ENCODE measurements at places on chromosomes 11 and 22. TPM values are rescaled to one million over a fixed set of nuclear protein-coding genes. Genes with fewer than 3 reads are reported as not detected.

DNA sequence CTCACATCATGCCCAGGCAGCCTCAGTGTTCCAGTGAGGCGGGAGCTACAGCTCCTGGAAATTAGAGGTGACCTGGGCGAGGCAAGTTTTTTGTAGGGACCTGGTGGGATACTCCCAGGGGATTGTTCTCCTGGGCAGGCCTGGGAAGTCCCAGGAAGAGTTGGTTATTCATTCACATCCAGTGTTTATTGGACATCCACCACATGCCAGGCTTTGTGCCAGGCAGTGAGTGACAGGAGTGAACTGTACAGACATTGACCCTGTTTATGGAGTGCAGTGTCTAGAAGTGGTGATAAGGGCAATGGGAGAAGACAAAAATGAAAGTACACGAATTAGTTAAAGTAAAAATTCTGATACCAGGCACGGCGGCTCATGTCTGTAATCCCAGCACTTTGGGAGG lies 29.4 kb downstream of the YWHAH start:
- H3K27me3 ChIP-seq: no peaks in the 10 kb centered on the region
- H3K36me3 ChIP-seq: no peaks in the 10 kb centered on the region
- no peak overlapping the region for H3K4me3 ChIP-seq
- no peak overlapping the region for H3K27ac ChIP-seq

DNA sequence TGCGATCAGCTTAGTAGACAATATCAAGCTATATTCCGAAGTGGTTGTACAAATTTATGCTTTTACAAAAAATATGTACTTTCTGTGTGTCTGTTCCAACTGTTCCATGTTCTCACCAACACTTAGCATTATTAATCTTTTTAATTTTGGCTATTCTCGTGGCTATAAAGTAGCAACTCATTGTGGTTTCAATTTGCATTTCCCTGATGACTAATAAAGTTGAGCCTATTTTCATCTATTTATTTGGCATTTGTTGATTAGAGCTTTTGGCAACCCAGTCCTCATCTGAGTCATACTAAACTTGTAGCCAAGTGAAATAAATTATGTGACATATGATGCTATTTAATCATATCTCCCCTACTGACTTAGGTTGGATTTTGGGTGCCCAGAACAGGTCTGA lies 115.9 kb downstream of the FBXO7 start:
- H3K4me1 ChIP-seq: no peaks in the 10 kb centered on the region
- H3K36me3 ChIP-seq: no peaks in the 10 kb centered on the region
- no peak overlapping the region for H3K27ac ChIP-seq
- H3K27me3 ChIP-seq: peaks cover 7% of the 10 kb centered on the region
- no peak overlapping the region for H3K4me3 ChIP-seq

DNA sequence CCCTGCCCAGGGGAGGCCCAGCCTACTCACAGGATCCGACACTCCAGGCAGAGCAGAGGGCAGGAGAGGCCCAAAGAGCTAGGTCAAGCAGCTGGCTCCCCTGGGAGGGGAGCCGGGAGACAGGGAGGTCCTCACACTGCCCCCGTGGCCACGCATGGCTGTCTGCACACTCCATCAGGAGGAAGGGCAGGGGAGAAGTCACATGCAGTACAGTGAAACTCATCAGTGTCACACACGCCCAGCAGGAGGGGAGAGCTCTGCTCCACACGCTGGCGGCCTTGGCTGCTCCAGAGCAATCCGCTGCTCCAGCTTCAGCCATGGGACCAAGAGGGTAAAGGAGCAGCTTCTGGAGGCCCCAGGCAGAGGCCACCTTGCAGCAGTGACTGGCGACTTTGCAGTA lies 14.3 kb downstream of the TCIRG1 start:
- H3K27me3 ChIP-seq: no peaks in the 10 kb centered on the region
- peaks cover 1% of the 10 kb centered on the region for H3K36me3 ChIP-seq
- H3K4me3 ChIP-seq: no peak overlapping the region
- DNase-seq: no peak
- peaks cover 4% of the 10 kb centered on the region for H3K4me1 ChIP-seq

The C11orf65 gene
- 1.5 TPM for total RNA-seq

GRCh38 chr22:46993633-46994032 lies 231.2 kb downstream of the TBC1D22A start:
- DNase-seq: no peak
- H3K4me1 ChIP-seq: no peaks in the 10 kb centered on the region
- no peak overlapping the region for H3K27ac ChIP-seq

DNA sequence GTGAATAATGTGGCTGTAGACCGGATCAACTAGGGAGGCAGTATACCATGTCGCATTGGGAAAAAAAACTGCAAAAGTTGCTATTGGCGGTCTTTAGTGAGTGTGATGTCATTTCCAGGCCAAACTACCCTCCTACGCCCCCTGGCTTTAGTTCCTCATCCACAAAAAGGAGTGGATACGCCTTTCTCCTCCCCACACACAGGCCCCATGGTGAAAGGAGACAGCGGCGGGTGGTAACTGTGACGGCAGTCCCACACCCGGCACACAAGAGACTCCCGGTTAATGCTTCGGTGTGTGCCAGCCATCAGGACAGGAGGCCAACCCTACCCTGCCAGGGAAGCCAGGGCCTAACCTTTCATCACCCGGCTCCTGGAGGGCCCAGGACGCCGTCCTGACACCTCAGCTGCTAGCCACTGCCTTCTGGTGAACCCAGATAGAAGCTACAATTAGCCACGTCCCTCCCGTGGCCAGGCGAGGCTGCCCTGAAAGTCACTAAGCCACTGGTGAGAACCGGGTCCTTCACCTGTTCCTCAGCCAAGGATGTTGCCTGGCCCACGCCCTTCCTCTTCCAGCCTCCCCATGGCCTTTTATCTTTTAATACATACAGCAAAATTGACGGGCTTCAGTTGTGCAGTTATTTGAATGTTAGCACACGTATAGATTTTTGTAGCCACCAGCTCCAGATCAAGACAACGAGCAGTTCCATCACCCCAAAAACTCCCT lies 10.8 kb downstream of the TP53I11 start:
- H3K4me3 ChIP-seq: no peak overlapping the region
- H3K27ac ChIP-seq: no peak overlapping the region
- peaks cover 7% of the 10 kb centered on the region for H3K27me3 ChIP-seq
- DNase-seq: no peak
- no peaks in the 10 kb centered on the region for H3K36me3 ChIP-seq
- H3K4me1 ChIP-seq: peaks cover 28% of the 10 kb centered on the region

GRCh38 chr22:27631641-27632040 lies 169.9 kb downstream of the MN1 start:
- H3K27me3 ChIP-seq: no peaks in the 10 kb centered on the region
- DNase-seq: no peak
- H3K4me3 ChIP-seq: no peak overlapping the region
- no peaks in the 10 kb centered on the region for H3K4me1 ChIP-seq

DNA sequence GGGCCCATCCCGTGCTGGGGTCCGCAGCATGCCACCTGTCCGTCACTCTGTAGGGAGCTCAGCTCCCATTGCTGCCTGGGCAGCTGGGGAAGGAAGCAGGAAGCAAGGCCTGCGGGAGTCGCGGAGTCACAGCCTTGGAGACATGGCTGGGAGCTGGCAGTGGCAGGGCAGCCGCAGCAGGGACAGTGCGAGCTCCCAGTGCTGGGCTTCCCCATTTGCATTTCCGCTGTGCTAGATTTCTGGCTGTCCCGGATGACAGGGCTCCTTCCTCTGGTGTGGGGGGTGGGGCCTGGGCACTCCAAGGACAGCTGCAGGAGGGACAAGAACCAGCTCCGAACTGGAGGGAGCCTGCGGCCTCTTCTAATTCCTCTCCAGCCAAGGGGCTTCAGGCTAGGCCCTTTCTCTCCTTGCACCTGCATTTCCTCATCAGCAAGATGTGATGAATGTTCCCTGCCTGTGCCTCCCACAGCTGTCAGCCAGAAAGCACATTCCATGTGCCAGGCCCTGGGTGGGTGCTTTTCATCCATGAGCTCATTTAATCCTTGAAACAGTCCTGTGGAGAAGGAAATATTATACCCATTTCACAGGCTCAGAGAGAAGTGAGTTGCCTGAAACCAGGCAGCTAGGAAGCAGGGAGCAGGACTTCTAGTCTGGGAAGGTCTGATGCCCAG lies 48.0 kb downstream of the MYO7A start:
- DNase-seq: no peak
- peaks cover 2% of the 10 kb centered on the region for H3K36me3 ChIP-seq
- no peak overlapping the region for H3K27ac ChIP-seq
- H3K4me3 ChIP-seq: no peak overlapping the region
- peaks cover 9% of the 10 kb centered on the region for H3K4me1 ChIP-seq
